ENCODE measurements at places on chromosomes 1 and 21.

- H3K4me1 ChIP-seq: peaks cover 51% of the 10 kb centered on the region
- H3K27me3 ChIP-seq: no peaks in the 10 kb centered on the region
- H3K4me3 ChIP-seq: peak overlapping the region; percentile 83
- peaks cover 19% of the 10 kb centered on the region for H3K36me3 ChIP-seq
- no peak for DNase-seq
Measured at GRCh38 chr1:201468501-201468843, 516 bp downstream of the PHLDA3 start.

DNA sequence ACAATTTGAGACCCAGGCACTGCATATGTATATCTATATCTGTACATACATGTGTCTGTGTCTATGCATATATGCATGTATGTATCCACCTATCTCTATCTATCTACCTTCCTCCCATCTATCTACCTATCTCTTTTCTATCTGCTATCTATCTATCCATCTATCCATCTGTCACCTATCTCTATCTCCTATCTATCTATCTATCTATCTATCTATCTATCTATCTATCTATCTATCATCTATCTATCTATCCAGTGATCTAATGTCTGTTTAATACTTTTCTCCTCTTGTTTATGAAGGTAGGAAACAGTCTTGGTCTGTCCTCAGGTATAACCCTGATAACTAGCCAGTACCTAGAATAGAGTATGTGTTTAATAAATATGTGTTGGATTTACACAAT, 25.9 kb downstream of the TNNT2 start:
- H3K4me1 ChIP-seq: no peaks in the 10 kb centered on the region
- DNase-seq: no peak
- no peak overlapping the region for H3K4me3 ChIP-seq
- H3K36me3 ChIP-seq: no peaks in the 10 kb centered on the region
- H3K27me3 ChIP-seq: no peaks in the 10 kb centered on the region

DNA sequence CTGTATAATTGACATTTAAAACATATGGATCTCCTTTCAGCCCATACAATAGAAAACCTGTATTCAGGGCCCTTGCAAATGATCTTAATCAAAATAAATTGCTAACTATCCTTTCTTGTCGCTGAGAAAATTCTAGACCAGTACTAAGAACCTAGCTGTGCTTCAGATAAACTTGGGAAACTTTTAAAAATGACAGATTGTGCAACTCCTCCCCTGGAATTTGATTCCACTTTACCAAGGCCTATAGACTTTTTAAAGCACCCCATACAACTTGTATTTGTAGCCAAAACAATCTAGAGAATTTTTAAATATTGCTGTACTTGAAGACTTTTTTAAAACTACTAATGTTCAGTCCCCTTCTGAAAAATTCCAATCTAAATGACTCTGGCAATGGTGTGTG, 51.6 kb downstream of the ZNF644 start:
- H3K4me1 ChIP-seq: no peaks in the 10 kb centered on the region
- H3K36me3 ChIP-seq: no peaks in the 10 kb centered on the region
- DNase-seq: no peak

DNA sequence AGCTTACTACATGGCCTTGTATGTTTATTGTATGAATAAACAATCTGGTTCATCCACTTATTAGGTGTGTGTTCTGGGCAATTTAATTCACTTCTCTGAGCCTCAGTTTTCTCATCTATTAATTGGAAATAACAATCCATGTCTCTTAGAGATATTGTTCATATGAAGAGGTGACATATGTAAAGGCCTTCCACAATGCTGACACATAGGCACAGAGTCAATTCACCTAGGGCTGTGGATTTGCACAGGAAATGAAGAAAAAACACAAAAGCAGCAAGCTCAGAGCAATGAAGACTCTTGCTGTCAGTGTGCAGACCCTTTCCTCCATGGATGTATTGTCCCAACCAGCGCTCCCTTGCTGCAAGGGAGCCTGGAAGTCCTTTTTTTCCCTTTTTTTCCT, 195.2 kb upstream of the CAMK1G start:
- H3K4me3 ChIP-seq: no peak overlapping the region
- no peak for DNase-seq
- no peaks in the 10 kb centered on the region for H3K4me1 ChIP-seq

DNA sequence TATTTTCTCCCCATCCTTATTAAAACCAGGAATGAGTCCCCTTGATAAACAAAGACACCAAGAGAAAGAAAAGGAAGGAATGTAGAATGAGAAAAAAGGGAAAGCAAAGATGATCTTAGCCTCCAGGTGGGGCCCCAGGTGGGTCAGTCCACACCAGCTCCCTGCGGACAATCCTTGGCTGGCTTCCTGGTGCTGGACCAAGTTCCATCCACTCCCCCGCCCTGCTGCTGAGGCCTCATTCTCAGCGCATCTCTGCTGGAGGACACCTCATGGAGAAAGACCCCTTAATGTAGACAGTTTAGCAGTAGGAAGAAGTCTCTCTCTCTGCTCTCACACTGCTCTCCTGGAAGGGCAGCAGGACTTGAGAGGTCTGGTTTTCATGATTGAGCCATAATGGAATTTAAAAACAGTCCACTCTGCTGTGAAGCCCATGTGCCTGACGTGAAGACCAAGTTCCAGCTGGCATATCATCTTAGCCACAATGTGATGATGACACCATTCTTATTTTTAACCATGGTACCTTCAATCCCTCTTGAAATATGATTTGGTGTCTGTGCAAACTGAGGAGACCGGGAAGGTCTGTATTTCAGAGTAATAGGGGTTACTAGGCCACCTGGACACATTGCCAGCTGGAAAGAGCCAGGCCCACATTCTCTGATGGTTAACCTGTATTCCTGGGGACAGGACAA, 83.1 kb downstream of the WLS start:
- H3K27me3 ChIP-seq: no peaks in the 10 kb centered on the region
- peaks cover 28% of the 10 kb centered on the region for H3K36me3 ChIP-seq
- H3K4me1 ChIP-seq: no peaks in the 10 kb centered on the region
- no peak overlapping the region for H3K27ac ChIP-seq
- no peak for DNase-seq

GRCh38 chr1:228900886-228901392, 165.7 kb downstream of the RHOU start:
- no peak overlapping the region for H3K4me3 ChIP-seq
- no peaks in the 10 kb centered on the region for H3K36me3 ChIP-seq
- DNase-seq: no peak
- peaks cover 12% of the 10 kb centered on the region for H3K4me1 ChIP-seq
- H3K27ac ChIP-seq: no peak overlapping the region

DNA sequence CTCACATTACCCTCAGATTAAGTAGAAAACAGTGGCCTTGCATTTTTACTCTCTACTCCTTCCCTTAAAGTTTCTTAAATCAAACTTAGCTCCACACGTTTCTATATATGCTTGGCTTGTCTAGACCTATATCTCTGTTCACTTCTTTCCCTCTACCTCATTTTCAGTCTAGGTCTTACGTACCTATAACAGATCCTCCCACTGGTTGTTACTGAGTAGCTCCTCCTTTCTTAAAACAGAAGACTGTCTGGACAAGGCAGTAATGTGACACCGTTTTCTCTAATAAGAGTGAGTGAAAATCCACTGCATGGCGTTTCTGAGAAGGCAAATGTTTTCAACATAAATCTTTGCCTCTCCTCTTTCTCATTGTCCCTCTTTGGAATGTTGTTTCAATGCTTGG, 211.7 kb upstream of the POGK start:
- H3K27me3 ChIP-seq: no peaks in the 10 kb centered on the region
- no peak overlapping the region for H3K4me3 ChIP-seq
- H3K4me1 ChIP-seq: no peaks in the 10 kb centered on the region

- no peaks in the 10 kb centered on the region for H3K27me3 ChIP-seq
- no peaks in the 10 kb centered on the region for H3K4me1 ChIP-seq
- H3K27ac ChIP-seq: no peak overlapping the region
- DNase-seq: no peak
- H3K36me3 ChIP-seq: no peaks in the 10 kb centered on the region
Measured at GRCh38 chr1:106978477-106979322, 77.8 kb upstream of the PRMT6 start.

DNA sequence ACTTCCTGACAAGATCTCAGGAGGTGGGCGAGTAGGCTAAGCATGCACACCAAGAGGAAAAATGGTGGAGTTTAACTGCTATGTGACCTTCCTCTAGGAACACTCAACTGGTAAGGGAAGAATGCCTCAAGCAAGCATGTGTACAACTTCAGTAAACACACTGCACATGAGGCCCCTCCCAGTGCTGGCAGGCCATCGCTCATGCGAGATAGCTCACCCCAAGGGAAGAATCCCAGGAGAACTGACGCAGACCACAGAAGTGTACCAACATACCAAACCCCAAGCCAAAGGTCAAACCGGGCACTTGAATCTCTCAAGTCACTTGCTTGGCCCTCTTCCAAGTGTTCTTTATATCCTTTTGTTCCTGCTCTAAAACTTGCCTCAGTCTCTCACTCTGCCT, 40.5 kb upstream of the GALNT2 start:
- no peak for DNase-seq
- no peaks in the 10 kb centered on the region for H3K27me3 ChIP-seq
- H3K27ac ChIP-seq: no peak overlapping the region
- no peak overlapping the region for H3K4me3 ChIP-seq
- H3K4me1 ChIP-seq: no peaks in the 10 kb centered on the region
- no peaks in the 10 kb centered on the region for H3K36me3 ChIP-seq

GRCh38 chr1:16348414-16349182, 3.7 kb downstream of the FBXO42 start:
- H3K4me1 ChIP-seq: peaks cover 23% of the 10 kb centered on the region
- peak overlapping the region; percentile 97 for H3K27ac ChIP-seq
- no peak for DNase-seq
- H3K36me3 ChIP-seq: no peaks in the 10 kb centered on the region
